NCI-H774 (cell line): ENCODE measurements at places on chromosomes 11 and 22.

GRCh38 chr22:27874185-27874584, 44.9 kb downstream of the PITPNB start:
- no peak for DNase-seq

DNA sequence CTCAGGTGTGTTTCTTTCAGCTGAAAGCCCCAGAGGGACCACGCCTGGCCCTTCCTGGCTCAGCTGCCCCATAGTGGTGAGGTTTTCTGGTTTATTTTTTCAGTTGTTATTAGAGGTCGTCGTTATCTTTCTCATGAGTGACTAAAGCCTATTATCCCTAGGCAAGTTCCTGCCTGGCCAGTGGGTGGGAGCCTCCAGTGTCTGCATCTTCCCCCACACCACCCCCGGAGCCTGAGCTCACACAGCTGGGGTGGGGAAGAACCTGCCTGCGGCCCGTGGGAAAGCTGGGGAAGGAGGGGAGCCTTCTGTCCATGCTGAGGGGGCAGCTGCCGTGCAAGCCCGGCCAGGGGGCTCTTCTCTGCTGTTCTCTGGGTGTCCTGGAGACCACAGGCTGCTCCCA, 24.3 kb upstream of the PPFIA1 start:
- DNase-seq, result no peak

GRCh38 chr11:63639199-63639832, 25.1 kb upstream of the PLAAT3 start:
- no peak for DNase-seq

GRCh38 chr11:2166091-2166851, 5.3 kb upstream of the INS start:
- DNase-seq, result no peak

GRCh38 chr22:40651057-40651456, 14.5 kb upstream of the MRTFA start:
- DNase-seq, result no peak

GRCh38 chr11:10418259-10418949, 36.7 kb upstream of the AMPD3 start:
- DNase-seq, result no peak

- no peak for DNase-seq
Observed at GRCh38 chr22:33515795-33516194, 404.5 kb downstream of the LARGE1 start.

- no peak for DNase-seq
Observed at GRCh38 chr11:69232821-69233743, 60.9 kb upstream of the MYEOV start.

GRCh38 chr11:126127898-126128297, 65.2 kb upstream of the CDON start:
- no peak for DNase-seq

DNA sequence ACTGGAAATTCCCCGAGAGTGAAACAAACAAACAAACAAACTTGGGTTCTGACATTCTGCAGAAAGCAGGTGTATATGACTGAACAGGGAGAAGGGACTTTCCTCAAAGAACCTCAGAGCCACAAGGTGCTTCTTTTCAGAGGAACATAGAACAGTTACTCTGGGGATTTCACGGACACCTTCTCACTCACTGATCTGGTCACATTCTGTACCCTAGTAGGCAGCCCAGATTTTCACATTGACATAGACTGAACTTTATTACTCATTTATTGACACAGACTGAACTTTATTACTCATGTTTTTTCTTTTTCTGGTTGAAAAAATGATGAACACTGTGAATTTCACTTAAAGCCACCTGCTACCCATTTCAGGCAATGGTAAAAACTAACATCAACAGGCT, 263.0 kb downstream of the OPCML start:
- DNase-seq, result no peak

DNA sequence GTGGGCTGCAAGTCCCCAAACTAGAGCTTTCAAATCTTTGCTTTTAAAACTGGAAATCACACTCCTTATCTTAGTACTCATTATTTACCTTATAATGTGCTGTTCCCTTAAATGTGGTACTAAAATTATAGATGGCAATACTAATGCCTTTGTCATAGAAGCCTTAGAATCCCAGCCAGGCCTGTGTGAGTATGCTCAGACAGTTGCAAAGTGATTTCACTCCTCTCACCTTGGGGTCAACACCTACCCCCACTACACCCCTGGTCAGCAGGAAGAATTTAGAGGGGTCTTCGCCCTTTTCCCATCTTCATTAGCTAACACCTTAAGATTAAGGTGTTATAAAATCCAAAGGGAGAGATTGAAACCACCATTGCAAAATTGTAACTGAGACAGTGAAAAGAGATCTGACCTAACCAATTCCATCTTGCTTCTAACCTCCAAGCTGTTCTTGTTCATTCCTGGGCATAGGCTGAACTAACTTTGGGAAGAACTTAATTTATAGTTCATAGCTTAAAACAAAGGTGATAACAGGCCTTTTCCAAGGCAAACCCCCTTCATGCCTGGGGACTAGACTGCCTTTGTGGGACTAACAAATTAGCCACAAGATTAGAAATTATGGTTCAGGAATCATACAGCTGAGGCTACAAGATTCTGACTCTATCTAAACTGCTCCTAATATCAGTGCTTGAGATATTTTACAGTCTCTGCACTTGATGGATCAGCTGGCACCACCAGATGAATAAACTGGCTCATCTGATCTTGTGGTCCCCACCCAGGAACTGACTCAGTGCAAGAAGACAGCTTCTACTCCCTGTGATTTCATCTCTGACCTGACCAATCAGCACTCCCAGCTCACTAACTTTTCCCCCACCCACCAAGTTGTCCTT, 10.4 kb upstream of the MRPL17 start:
- no peak for DNase-seq

- no peak for DNase-seq
Observed at GRCh38 chr11:27830206-27830605, 130.0 kb upstream of the BDNF start.

- no peak for DNase-seq
Observed at GRCh38 chr22:38193580-38193979, 8.2 kb upstream of the MAFF start.

DNA sequence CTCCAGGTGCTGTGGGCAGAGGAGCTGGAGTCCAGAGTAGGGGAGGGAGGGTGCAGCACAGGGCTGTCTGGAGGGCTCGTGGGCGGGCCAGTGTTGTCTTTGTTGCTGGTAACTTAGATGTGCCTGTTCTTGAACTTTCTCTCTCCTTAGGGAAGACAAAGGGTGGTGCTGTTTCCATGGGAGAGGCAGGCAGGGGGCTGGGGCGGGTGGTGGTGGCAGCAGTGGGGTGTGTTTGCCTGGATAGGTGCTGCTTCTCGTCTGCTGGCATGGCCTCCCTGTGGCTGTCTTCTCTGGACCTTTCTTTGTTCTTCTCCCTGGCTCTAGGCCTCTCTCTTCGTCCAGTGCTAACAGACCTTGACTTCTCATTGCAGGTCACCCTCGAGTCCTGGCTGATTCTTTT, 8.5 kb downstream of the SIDT2 start:
- no peak for DNase-seq

DNA sequence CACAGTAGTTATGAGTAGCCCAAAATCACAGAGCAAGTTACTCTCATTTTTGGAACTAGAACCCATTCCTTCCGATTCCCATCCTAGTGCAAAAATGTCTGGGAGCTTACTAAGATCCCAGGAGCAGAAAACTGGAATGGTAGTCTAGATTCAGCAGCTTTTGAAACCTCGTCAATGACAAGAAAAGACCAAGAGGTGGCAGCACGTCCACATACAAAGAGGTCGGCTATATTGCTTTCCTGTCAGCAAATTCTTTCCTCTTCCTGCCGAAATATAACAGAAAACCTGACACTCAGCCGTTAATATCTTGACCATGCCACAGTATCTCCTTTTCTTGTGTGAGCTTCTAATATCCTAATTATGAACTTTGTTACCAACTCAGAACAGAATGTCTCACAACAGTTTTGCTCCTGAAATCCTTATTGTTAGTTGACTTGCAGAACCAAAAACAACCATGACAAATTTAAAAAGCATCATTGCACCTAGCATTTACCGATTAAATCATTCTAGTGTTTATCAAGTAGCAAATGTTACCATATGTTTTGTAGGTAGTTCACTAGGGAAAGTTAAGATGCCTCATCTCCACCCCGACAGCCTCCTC, 92.8 kb upstream of the OR9G4 start:
- DNase-seq, result peak; percentile 5

- no peak for DNase-seq
Observed at GRCh38 chr11:6742260-6742659, 29.5 kb downstream of the OR2AG2 start.

GRCh38 chr11:9703280-9703679, 39.4 kb downstream of the SWAP70 start:
- DNase-seq, result no peak

GRCh38 chr11:112280268-112281126, 19.8 kb upstream of the PLET1 start:
- peak; percentile 83 for DNase-seq
